NCI-H1417 (cell line): ENCODE measurements at places on chromosomes 2 and 18.

GRCh38 chr18:64659196-64659595 lies 510.3 kb upstream of the LINC00305 start:
- peak; percentile 68 for DNase-seq

GRCh38 chr2:127051116-127052056 lies 55.6 kb downstream of the BIN1 start:
- DNase-seq, result no peak

DNA sequence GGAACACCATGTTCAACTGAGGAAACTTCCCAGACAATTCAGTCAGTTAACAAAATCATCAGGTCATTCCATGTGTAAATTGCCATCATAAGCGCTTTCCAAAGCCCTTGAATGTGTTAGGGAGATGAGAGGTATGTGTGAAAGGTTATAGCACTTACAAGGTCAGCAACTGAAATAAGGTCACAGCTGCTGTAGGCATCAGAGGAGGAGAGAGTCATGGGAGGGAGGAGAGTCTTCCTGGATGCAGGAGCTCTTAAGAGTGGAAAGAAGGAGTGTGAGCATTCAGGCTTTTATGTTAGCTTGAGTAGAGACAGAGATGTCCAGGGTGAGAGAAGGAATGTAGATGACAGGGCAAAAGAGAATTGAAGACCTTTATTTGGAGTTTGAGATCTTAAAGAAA lies 67.0 kb downstream of the CAB39 start:
- DNase-seq, result no peak

- DNase-seq, result no peak
Observed at GRCh38 chr2:166041613-166042012, 86.2 kb downstream of the SCN1A start.

DNA sequence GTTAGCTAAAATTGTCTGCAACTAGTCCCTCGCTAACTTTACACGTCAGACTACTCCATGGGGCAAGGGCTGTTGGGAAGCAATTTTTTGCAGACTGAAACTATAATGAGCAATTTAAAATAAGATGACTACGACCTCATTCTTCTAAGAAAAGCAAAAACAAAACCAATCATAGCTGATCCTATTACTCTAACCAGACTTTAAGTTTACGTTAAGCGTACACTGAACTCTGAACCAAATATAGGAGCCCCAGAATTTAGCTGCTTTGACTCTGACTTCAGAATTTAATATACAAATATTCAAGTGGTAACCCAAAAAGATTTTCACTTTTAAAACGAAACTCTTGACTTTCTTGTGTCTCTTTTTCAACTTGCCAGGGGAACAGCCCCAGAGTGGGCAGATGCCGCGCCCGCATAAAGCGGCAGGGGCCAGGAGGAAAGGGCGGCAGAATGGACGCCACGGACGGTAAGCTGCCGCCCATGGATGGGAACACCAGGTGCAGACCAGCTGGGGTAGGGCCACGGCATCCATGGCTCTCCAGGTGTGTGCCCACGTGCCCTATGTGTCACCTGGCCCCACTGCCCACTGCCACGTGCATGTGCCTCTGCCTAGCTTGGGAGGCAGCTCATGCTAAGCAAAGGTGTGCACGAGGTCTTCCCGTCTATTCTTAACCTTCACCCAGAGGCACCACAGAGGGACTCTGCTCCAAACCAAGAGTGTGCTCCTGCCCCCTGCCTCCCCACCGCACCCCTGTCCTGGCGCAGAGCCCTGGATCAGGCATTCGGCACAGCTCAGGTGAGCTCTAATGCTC lies 217.6 kb downstream of the HDAC4 start:
- DNase-seq, result no peak
